ENCODE measurements at places on chromosomes 12 and 14.

DNA sequence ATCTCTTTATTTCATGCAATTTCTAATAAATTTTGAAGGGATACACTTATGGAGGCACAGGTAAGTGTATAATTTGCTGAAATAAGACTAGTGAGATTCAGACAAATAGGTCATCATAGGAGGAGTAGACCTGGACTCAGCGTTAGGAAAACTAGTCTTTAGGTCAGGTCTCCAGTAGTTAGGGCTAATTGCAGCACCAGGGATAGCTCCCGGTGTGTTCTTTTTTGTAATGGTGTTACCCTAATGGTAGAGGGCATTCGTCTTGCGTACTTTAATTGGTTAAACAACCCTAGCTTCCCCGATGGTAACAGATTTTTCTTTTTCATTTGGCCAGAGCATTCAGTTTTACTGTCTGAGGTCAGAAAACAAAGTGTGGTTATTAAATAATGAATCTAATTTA, 64.9 kb downstream of the ARID2 start:
- no peak for DNase-seq

GRCh38 chr12:71400481-71400880, 39.1 kb upstream of the LGR5 start:
- no peak for DNase-seq

DNA sequence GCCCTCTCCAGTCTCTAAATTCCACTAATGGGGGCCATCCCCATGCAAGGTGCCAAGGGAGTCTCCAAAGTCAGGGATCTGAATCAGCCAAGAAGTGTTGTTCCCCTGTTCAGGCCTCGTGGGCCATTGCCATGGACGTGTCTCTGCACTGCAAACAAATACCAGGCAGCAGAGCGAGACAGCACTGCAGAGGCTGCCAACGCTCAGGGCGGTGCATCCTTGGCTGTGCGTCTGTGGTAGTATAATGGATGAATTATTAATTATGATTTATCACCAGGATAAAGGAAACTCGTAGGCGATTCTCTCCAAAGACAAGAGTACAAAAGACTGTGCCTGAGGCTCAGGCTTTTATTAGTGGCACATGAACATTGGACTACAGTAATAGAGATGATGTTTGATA, 122.3 kb upstream of the NTF3 start:
- no peak for DNase-seq

DNA sequence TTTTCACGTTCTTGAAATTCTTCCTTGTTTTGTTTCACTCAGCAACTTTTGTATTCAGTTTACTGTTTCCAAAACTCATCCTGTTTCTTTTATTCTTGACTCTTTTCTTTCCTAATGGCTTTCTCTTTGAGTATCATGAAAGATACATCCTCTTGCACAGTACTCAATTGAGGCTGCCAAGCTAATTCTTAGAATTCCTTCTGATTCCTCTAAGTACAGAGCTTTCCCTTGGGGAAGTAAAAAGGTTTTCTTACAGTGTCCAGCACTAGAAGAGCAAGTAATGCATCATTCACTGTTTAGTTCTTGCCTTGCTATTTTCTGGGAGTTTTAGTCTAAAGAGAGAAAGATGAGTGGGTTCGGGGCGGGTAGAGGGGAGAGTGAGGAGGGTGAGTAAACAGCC, 154.1 kb downstream of the NEDD1 start:
- no peak for DNase-seq

GRCh38 chr12:50678650-50679365, 85.1 kb upstream of the ATF1 start:
- no peak for DNase-seq
